ENCODE measurements at places on chromosomes 2 and 18. TPM values are rescaled to one million over a fixed set of nuclear protein-coding genes. Genes with fewer than 3 reads are reported as not detected.

GPAT2 gene
- total RNA-seq, result 0.63 TPM

ABCA12 gene
- total RNA-seq, result 16.0 TPM

TAF4B gene
- 3.8 TPM for total RNA-seq

ALPI gene
- not detected for total RNA-seq

SNED1 gene
- total RNA-seq, result 0.05 TPM

OR6B2 gene
- not detected for total RNA-seq

TANC1 gene
- total RNA-seq, result 34.1 TPM

CPS1 gene
- 10.8 TPM for total RNA-seq

PLB1 gene
- total RNA-seq, result 2.2 TPM

KRTCAP3 gene
- total RNA-seq, result 44.1 TPM

INHBB gene
- total RNA-seq, result not detected

IL18R1 gene
- total RNA-seq, result 1.2 TPM

SLC14A1 gene
- total RNA-seq, result not detected

TUBA4B gene
- total RNA-seq, result not detected

C2orf80 gene
- not detected for total RNA-seq

AFF3 gene
- 0.14 TPM for total RNA-seq

SPC25 gene
- total RNA-seq, result 6.8 TPM

CXCR4 gene
- total RNA-seq, result not detected

RETSAT gene
- 51.7 TPM for total RNA-seq

KIF5C gene
- total RNA-seq, result not detected

EIF4E2 gene
- 104 TPM for total RNA-seq

ANKMY1 gene
- 6.9 TPM for total RNA-seq

DUSP19 gene
- 0.98 TPM for total RNA-seq

CNRIP1 gene
- 0.33 TPM for total RNA-seq

KCNK3 gene
- total RNA-seq, result not detected

FSIP2 gene
- 0.85 TPM for total RNA-seq

CERKL gene
- not detected for total RNA-seq

IL36RN gene
- total RNA-seq, result 11.6 TPM

WDR35 gene
- 5.9 TPM for total RNA-seq

SERPINB5 gene
- 462 TPM for total RNA-seq

RAB12 gene
- 44.9 TPM for total RNA-seq

RGPD4 gene
- total RNA-seq, result not detected

CWC22 gene
- total RNA-seq, result 14.3 TPM

TEX44 gene
- total RNA-seq, result not detected

TXNDC2 gene
- not detected for total RNA-seq

DCTN1 gene
- total RNA-seq, result 92.0 TPM

CYS1 gene
- total RNA-seq, result 0.28 TPM

MC4R gene
- not detected for total RNA-seq

DHRS9 gene
- 34.2 TPM for total RNA-seq

GNLY gene
- total RNA-seq, result not detected

G6PC2 gene
- not detected for total RNA-seq

RUFY4 gene
- total RNA-seq, result not detected

MTCL1 gene
- total RNA-seq, result 11.8 TPM

SPEG gene
- 7.5 TPM for total RNA-seq

GAREM1 gene
- 6.8 TPM for total RNA-seq
